NCI-H1436 treated with DMSO at 0.1 percent for 48 hours (cell line): ENCODE measurements at places on chromosomes 12 and 14.

GRCh38 chr14:104580961-104581360 is 1.4 kb downstream of the C14orf180 start:
- DNase-seq, result no peak

GRCh38 chr14:68386950-68387779 is 405.7 kb downstream of the ZFP36L1 start:
- DNase-seq, result no peak

GRCh38 chr14:55942826-55943225 is 175.4 kb upstream of the PELI2 start:
- DNase-seq, result no peak

DNA sequence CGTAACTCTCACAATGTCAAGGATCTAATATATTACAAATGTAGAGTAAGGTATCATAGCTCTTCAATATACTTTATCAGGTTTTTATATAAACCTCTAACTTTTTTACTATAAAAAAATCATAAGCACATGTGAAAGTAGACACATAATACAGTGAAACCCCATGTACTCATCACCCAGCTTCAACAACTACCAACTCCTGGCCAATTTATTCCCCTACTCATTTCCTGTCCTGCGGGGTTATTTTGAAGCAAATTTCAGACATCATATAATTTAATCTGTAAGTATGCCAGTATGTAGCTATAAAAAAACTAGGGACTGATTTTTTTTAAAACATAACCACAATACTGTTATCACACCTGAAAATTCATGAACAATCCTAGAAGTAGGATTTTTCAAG is 47.7 kb downstream of the NOPCHAP1 start:
- no peak for DNase-seq

- no peak for DNase-seq
Measured at GRCh38 chr12:3236345-3237187, 159.4 kb downstream of the TSPAN9 start.

DNA sequence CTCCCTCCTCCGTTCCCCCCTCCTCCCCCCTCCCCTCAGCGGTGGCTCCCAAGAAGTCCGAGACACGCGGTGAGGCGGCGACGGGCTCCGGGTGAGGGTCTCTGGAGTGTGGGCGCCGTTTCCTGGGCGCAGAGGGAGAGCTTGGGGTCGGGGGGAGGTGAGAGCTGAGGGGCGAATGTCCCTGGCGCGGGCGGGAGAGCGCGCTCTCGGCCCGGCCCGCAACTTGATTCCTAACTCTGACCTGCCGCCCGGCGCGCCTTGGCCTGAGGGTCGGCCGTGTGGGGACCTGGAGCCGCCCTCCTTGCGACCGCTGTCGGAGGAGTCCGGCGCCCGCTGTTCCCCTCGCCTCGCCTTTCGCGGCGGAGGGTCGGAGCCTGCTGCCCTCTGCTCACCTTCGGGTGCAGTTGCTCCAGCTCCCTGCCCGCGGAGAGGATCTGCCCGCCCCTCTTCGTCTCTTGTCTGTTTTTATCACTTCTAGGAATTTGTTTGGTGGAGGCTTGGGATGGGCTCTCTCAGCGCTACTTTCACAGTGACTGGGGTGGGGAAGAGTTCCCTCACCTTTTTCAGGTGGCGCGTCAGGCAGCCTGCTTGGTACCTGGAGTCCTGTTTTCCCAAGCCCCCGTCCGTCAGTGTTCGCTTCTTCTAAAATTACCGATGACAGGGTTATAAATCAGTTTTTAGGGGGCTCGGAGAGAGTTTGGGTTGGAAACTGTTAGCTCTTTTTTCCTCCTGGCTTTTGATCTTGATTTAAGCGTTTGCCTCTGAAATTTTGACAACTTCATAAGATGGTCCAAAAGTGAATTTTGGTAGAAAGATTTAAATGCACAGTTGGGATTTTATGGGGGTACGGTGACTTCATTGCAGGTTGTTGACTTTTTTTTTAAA is 495 bp downstream of the ADIPOR2 start:
- DNase-seq, result no peak
